Fibroblast of lung (primary cell): ENCODE measurements at places on chromosomes 3 and 15. TPM values are rescaled to one million over a fixed set of nuclear protein-coding genes. Genes with fewer than 3 reads are reported as not detected.

HCLS1 gene
- polyA plus RNA-seq = 0.40 and 7.7 TPM in 2 replicates

OCA2 gene
- polyA plus RNA-seq = not detected in 2 replicates

SLC22A13 gene
- 0.05 and 0.06 TPM in 2 replicates for polyA plus RNA-seq

CLDN16 gene
- 0.08 and 0.10 TPM in 2 replicates for polyA plus RNA-seq

GOLGA8J gene
- not detected in 2 replicates for polyA plus RNA-seq

EXD1 gene
- polyA plus RNA-seq = 0.02 TPM in 1 of 2 replicates, not detected in the other

DAZL gene
- polyA plus RNA-seq = 0.34 TPM in 1 of 2 replicates, not detected in the other

STARD5 gene
- 20.1 and 21.4 TPM in 2 replicates for polyA plus RNA-seq

ACKR2 gene
- polyA plus RNA-seq = 0.12 and 0.19 TPM in 2 replicates

GPR160 gene
- polyA plus RNA-seq = 0.56 and 0.58 TPM in 2 replicates

HTR3E gene
- polyA plus RNA-seq = not detected in 2 replicates

LINGO1 gene
- polyA plus RNA-seq = 0.05 TPM in 1 of 2 replicates, not detected in the other

SLC2A2 gene
- polyA plus RNA-seq = not detected in 2 replicates

TRIM42 gene
- polyA plus RNA-seq = not detected in 2 replicates

CFAP91 gene
- polyA plus RNA-seq = 0.02 and 0.10 TPM in 2 replicates

EFCC1 gene
- not detected in 2 replicates for polyA plus RNA-seq

SEMA3G gene
- polyA plus RNA-seq = 0.02 TPM in 1 of 2 replicates, not detected in the other

ZNF660 gene
- 0.44 and 0.92 TPM in 2 replicates for polyA plus RNA-seq

HYAL1 gene
- 1.8 and 2.5 TPM in 2 replicates for polyA plus RNA-seq

BOC gene
- polyA plus RNA-seq = 4.2 and 4.7 TPM in 2 replicates

LRRC3B gene
- not detected in 2 replicates for polyA plus RNA-seq

XCR1 gene
- polyA plus RNA-seq = 0.01 and 0.02 TPM in 2 replicates

CSPG4 gene
- polyA plus RNA-seq = 14.5 and 23.1 TPM in 2 replicates

FANCD2OS gene
- not detected in 2 replicates for polyA plus RNA-seq

OXTR gene
- 10.4 and 47.2 TPM in 2 replicates for polyA plus RNA-seq

SLC28A2 gene
- not detected in 2 replicates for polyA plus RNA-seq

NAALADL2 gene
- 7.2 and 8.8 TPM in 2 replicates for polyA plus RNA-seq

IREB2 gene
- 24.6 and 30.6 TPM in 2 replicates for polyA plus RNA-seq

MB21D2 gene
- 11.2 and 11.4 TPM in 2 replicates for polyA plus RNA-seq

MAN2C1 gene
- 27.3 and 40.6 TPM in 2 replicates for polyA plus RNA-seq

PP2D1 gene
- not detected in 2 replicates for polyA plus RNA-seq

TXNRD3 gene
- 4.9 and 5.2 TPM in 2 replicates for polyA plus RNA-seq

C2CD4B gene
- polyA plus RNA-seq = not detected in 2 replicates

PLA2G4E gene
- polyA plus RNA-seq = not detected in 2 replicates

DUOX1 gene
- not detected in 2 replicates for polyA plus RNA-seq

CYP11A1 gene
- polyA plus RNA-seq = 0.05 and 0.07 TPM in 2 replicates

CASR gene
- not detected in 2 replicates for polyA plus RNA-seq

GPR176 gene
- polyA plus RNA-seq = 99.9 and 124 TPM in 2 replicates

PRSS50 gene
- not detected in 2 replicates for polyA plus RNA-seq

LRRK1 gene
- polyA plus RNA-seq = 3.8 and 6.6 TPM in 2 replicates

ASB14 gene
- not detected in 2 replicates for polyA plus RNA-seq

FAM3D gene
- polyA plus RNA-seq = not detected in 2 replicates

EFCAB12 gene
- 0.07 TPM in 1 of 2 replicates, not detected in the other for polyA plus RNA-seq

MAP1A gene
- polyA plus RNA-seq = 51.2 and 66.1 TPM in 2 replicates

GOLGA6L4 gene
- 0.58 and 0.90 TPM in 2 replicates for polyA plus RNA-seq

ZMYND10 gene
- polyA plus RNA-seq = 0.32 and 0.93 TPM in 2 replicates

SLC24A5 gene
- polyA plus RNA-seq = not detected in 2 replicates
